ENCODE measurements at places on chromosomes 4 and X. TPM values are rescaled to one million over a fixed set of nuclear protein-coding genes. Genes with fewer than 3 reads are reported as not detected.

MAGEA8 gene
- total RNA-seq: not detected

DNA sequence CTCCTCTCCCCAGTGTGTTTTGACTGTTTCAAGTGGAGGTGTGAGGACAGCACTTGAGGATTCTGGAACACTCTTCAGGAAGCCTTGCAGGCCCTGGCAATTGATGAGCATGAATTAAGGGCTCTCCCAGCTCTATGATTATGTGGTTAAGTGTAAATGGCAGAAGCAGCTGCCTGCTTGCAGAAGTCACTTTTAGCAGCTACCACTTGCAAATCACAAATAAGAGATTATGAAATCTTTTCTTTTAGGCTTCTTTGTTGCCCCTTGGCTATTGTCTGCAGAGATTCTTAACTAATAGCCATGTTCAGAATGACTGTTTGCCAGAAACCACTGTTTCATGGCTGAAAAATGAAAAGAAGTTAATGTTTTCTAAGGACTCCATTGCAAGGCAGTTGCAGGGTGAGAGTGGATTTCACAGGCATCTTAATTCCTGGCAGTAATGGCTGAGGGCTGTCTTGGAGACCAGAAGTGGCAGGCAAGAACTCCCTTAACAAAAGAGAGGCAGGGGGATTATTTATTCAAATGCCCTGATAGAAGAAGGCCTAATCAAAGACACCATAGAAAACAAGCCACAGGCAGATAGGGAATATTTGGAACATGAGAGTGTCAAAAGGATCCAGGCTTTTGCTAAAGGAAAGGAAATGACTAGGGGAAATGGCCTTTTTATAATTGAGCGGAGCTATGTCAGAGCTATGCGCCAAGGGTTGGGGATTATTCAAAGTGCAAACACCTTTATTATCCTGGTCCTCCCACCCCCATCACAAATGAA lies 8.3 kb upstream of the HOPX start:
- no peak for DNase-seq

- DNase-seq: no peak
Measured at GRCh38 chr4:7323872-7324650, 110.7 kb downstream of the PSAPL1 start.

- DNase-seq: no peak
Measured at GRCh38 chrX:123358457-123358856, 174.4 kb downstream of the GRIA3 start.

Measured in neural crest cell (in vitro differentiated cells).